D341Med (cell line): ENCODE measurements at places on chromosomes 1 and 21.

DNA sequence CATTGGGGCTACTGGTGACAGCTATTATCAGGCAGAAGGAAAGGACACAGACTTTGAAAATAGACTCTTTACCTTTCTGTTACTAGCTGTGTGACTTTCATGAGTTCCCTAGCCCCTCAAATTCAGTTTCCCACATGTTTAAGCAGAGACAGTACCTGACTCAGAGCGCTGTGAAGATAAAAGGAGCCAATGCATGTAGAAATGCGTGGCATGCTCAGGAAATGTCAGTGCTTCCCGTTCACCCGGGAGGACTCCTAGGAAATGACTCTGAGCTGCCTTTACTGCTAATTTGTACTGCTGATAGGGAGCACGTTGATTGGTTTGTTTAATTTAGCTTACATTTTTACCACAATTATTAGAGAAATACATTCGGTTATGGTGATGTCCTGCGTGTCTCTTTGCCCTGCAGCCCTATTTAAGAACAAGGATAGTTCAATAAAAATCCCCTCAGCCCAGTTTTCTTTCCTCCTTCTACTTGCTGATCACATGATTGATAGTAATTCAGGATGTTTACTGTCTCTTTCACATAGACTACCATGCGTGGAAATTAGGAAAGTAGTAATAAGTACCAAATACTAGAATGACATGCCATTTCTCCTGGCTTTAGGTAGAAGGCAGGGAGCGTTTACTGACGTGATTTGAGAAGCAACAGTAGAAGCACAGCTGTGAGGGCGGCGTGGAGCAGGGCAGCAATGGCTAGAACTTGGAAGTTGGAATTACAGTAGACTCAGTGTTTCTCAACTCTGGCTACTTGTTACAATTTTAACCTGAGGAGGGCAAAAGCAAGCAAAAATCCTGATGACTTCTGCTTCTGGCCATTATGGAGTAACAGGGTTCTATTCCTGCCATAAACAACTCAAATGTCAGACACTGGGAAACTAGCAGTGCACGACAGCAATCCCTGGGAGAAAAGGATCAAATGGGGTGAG is 15.9 kb downstream of the PDIK1L start:
- no peak for DNase-seq

GRCh38 chr1:100400404-100400803 is 48.1 kb downstream of the CDC14A start:
- no peak for DNase-seq

DNA sequence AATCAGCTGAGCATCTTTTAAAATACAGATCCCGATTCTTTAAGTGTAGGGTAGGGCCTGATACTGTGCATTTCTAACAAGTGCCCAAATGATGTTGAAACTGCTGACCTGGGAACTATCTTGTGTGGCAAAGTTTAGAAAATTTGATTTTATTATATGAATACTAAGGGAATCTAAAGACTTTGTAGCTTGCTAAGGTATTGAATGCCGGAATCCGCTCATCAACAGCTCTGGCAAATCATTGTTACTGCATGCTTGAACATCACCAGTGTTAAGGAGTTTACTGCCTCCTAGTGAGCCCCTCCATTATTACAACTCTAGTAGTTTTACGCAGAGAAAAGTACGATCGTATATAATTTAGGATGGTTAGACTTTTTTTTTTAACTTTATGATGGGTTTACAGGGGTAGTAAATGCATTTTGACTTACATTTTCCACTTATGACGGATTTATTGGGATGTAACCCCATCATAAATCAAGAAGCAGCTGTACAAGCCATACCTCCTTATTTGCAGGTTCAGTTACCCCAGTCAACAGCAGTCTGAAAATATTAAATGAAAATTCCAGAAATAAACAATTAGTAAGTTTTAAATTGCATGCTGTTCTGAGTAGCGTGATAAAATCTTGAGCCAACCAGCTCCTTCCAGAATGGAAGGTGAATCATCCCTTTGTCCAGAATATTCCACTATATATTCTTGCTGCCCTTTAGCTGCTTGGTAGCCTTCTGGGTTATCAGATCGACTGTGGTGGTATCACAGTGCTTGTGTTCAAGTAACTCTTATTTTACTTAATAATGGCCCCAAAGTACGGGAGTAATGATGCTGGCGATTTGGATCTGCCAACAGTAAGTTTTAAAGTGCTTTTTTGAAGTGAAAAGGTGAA is 892 bp downstream of the TYW3 start:
- peak; percentile 55 for DNase-seq

DNA sequence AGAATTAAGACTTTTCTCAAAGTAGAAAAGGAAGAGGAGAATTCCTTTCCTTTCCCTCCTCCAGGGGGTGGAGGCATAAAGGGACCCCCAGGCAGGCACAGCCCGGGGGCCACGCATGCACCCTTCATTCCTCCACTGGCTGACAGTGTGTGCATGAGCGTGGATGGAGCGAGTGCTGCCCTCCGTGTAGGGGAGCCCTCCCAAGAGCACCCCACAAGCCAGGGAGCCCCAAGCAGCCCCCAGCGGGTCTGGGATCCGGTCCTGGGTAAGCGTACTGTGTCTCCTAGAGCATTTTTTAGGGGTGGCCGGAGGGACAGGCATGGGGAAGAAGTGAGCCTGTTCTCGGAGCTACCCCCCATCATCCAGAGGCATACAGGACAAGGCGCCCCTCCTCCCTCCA is 120.5 kb downstream of the SIK1 start:
- DNase-seq, result no peak

DNA sequence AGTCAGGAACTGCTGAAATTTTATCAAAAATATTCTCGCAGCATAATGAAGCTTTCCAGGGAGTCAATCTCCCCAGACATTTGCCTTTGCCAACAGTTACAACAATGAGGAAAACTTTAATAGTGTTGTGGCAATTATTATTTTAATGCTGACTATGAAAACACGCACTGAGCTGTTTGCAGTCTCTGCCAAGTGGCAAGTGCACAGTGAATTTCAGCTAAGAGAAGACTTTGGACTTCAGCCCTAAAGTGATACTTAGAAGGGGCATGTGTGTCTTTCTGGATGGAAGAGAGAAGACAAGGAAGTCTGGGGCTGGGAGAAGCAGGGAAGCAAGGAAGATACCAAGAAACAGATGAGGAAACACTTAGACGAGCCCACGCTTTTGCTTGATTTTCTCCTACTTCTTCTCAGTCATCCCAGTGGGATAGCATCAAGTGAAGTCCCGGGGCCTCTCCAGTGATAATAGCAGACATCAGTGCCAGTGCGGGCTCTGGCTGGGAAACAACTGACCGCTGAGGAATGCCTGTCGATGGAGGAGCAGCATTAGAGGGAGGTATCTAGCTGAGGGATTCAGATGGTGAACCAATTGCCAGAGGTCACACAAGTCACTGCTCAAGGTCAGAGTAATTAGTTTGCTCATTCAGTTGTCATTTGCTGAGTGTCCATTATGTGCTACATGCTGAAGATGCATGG is 196.3 kb downstream of the TTLL7 start:
- DNase-seq, result no peak

DNA sequence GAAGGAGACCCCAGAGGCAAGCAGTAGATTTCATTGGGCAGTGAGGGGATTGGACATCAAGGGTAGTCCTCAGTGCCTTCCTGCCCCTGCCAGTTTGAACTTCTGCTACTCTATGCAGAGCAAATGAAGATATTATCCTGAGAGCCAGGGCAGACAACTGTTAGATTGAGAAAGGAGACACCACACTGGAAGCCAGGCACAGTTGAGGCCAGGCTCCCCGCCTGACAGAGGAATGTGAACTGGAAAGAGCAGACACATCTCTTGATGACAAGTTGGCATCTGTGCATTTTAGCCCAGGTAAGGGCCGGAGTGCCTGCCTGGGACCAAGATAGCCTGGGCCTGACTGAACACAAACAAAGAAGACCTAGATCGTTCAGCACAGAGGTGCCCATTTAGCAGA is 16.0 kb downstream of the SH3BGR start:
- no peak for DNase-seq

DNA sequence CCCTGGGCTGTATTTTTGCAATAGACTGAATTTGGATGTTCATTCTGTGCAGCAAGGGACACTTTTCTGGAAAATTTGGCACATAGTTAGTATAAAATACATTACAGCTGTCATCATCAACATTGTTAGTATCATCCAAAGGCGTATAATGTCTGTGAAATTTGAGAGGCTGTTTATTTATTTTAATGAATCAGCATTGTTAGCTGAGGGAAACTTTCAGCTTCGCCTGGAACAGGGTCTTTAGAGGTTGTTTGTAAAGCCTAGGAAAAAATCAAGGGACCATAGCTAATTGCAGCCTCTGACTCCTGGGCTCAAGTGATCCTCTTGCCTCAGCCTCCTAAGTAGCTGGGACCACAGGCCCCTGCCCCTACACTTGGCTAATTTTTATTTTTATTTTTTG is 106.8 kb upstream of the USP24 start:
- DNase-seq, result no peak

DNA sequence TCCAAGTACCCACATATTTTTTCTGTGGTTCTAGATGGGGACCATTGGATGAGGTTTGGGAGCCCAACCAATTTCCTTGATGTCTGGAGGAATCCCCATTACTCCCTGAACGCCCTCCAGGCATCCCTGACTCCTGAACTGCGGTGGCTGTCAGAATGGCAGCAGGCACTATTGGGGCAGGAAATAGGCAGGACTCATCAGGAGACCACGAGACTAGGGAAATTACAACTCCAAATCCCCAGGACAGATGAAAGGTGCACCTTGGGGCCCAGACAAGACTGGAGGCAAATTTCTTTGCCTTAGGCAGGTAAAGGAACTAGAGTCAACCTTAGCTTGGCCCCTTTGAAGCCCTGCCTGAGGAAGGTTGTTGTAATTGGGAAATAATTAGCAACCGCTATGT is 1.1 kb downstream of the CGN start:
- no peak for DNase-seq

- no peak for DNase-seq
Observed at GRCh38 chr1:29625084-29625420, 388.7 kb downstream of the PTPRU start.

DNA sequence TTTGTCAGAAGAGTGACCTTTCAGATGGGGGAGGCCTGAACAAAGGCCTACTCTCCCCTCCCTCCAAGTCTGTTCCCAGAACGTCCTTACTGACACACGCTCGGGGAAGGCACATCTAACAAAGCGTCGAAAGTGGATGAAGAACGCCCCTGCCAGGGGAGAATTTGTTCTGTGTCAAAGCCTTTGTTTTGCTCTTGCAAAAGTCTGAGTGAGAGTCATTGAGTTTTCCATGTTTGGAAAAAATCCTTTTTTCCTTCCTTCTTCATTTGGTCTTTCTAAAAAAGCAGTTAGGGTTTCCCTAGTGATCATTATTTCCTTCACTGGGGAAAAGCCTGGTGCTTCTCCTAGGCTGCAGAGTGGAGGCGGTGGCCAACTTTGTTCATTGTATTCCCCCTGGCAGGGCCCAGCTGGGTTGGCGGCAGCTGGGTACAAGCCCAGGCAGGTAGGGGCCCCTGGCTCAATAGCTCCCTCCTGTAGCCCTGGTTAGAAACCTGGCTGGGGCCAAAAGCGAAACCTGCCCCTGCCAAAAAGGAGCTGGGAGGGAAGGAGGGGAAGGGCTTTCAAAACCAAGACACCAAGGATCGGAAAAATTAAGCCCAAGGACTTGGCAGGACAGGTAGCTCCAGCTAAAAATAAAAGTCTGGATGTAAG is 81.1 kb downstream of the ITPKB start:
- no peak for DNase-seq

GRCh38 chr21:37294679-37295078 is 27.5 kb upstream of the VPS26C start:
- DNase-seq, result no peak

DNA sequence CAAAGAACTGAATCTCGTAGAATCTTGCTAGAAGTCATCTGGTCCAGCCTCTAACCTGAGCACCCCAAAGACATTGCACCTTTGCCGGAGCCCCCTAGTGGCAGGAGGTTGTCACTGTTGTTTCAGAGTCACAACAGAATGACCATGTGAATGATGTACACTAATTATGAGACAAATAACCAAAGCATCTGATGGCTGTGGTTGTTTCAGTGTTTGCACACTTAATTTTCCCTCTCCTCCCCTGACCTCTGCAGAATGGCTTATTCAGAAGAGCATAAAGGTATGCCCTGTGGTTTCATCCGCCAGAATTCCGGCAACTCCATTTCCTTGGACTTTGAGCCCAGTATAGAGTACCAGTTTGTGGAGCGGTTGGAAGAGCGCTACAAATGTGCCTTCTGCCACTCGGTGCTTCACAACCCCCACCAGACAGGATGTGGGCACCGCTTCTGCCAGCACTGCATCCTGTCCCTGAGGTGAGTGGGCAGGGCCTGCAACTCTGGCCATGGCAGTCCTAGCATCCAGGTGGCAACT is 26.4 kb downstream of the TRAF5 start:
- DNase-seq, result peak; percentile 63
